ENCODE measurements at places on chromosomes 2 and 18.

- no peak for DNase-seq
Observed at GRCh38 chr2:237977380-237977779, 10.6 kb downstream of the UBE2F start.

GRCh38 chr18:7321831-7322230 is 90.9 kb downstream of the LRRC30 start:
- DNase-seq, result no peak

DNA sequence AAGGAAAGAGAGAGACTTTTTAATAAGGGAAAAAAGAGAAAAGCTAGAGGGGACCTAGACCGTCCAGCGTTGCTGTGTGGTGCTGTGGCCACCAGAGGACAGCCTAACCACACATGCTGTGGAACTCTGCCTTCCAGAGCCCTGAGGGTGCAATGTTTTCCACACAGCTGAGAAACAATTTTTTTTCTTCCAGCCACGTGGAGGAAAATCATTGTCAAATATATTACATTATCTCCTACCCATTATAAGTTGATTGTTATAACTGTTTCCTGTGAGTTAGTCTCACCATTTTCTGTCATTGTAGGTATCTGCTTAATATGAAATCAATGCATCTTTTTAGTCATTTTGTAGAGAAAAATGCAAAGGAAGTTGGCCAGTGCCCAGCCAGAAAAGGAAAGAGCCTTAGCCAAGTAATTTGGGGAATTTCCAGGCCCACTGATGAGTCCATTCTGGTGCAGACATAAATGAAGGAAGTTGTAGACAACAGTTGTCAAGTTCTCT is 5.9 kb upstream of the MRPL19 start:
- peak; percentile 29 for DNase-seq

DNA sequence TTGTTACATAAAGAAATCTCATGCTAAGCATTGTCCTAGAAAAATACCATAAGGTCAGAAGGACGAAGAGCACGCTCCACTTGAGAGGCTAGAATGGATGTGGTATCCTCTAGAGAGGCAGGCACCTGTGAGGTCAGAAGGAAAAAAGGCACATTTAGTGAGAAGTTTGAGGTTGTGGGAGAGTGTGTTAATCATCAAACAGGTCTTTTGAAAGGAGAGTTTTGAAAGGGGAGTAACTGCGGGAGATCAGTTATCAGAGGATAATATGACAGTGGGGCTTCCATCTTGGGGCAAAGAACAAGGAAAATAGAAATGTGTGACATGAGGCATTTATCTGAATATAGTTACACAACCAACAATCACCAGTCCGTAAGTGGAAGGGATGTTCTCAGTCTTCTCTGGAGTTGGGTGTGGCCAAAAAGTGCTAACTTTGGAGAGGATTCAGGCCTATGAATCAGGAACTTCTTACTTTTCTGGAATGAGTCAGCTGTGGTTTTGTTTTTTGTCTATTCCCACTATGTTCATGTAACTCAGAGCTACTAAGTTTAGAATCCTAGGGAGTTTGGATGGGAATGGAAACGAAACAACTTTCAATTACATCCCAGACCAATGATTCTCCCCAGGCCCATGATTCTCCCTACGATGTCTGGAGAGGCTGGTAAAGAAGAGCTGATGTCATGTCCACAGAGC is 451.4 kb upstream of the ST6GAL2 start:
- DNase-seq, result no peak

DNA sequence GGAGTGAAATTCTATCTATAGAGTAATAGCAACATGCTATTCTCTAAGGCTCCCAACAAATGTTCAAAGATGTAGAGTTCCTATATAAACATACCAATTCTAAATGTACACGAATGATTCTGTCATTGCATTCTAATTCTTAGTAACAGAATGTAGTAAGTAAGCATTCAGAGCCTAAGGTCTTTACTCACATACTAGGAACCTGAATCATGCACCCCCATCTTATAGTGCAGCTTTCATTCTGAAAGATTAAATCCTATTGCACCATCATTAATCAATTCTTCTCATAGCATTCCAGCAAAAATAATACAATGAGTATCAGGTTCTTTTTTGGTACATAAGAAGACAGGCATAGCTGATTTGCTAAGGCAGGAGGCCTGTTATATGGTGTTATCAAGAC is 230.0 kb downstream of the NCKAP5 start:
- DNase-seq, result no peak

DNA sequence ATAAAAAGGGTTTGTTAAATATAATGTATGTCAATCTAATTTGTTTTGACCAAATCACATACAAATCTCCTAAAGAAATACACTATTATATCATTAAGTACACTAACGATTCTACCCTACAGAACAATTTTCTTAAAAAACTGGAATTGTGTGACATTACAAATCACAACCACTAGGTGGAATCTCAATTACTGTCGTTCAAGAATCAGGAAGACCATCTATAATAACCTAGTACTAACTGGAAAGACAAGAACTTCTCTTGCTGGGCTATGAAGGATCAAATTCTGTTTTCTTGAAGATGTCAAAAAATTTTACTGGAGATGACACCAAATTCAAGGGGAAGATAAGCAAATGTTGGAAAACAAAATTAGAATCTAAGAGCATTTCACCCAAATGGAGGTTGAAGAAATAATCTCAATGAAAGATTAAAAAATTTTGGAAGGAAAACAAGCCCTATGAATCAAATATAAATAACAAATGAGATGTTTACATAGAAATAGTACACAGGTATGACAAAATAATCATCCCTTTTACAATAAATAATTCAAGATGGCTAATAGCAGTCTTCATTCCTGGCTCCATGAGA is 110.9 kb downstream of the STK39 start:
- no peak for DNase-seq

DNA sequence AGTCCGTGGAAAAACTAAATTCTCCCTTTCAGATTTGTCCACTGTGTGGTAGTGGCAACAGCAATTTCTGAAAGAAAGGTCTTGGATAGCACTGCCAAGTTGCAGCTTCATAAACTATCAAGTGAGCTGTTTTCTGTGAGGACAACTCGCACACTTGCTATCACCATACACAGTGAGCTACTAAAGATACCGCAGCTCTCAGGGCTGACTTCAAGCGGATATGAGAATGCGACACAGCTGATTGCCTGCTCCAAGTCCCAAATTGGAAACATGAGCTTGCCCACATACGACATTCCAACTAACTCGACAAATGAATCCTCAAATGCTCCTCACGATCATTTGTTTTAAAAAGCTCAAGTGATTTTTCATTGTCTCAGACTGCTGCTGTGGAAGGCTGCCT is 46.2 kb downstream of the E2F6 start:
- no peak for DNase-seq

GRCh38 chr2:136361521-136361920 is 243.6 kb upstream of the CXCR4 start:
- no peak for DNase-seq

DNA sequence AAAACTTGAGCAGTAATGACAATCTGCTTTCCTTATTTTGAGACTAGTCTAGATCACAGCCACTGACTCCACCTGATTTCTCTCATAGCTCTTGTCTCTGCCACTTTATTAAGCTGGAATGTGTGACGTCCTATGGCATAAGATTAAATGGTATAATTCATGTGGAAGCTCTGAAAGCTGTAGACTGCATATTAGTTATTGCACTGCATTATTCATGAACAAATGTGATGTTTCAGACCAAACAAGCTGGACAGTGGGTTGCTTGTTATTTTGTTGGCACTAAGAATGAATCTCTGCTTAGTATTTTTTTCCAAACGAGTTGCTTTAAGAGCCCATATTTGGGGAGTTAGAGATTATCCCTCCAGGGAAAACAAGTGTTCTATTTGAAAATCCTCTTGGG is 1218.5 kb downstream of the SUCLG1 start:
- DNase-seq, result no peak

GRCh38 chr2:43209204-43209717 is 17.1 kb downstream of the ZFP36L2 start:
- no peak for DNase-seq

- no peak for DNase-seq
Observed at GRCh38 chr2:150426724-150427123, 60.7 kb downstream of the RND3 start.

- no peak for DNase-seq
Observed at GRCh38 chr2:132547090-132547687, 122.8 kb downstream of the LYPD1 start.

GRCh38 chr2:113831161-113831560 is 58.7 kb upstream of the ACTR3 start:
- no peak for DNase-seq

DNA sequence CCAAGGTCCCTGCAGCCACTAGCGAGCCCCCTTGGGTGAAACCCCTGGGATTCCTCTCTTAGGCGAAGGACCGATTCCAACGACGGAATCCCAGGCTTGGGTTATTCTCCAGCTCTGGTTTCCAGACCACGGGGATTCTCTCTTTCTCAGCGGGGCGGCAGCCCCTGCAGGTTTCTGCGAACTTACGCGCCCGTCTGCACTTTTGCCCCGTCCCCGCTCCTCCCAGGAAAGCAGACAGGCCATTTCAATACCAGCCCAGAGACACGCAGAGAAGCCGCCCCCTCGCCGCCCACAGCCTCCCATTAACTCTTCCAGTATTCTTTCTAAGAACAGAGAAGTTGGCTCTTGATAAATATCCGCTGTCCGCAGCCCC is 1.2 kb downstream of the CBLN2 start:
- no peak for DNase-seq

DNA sequence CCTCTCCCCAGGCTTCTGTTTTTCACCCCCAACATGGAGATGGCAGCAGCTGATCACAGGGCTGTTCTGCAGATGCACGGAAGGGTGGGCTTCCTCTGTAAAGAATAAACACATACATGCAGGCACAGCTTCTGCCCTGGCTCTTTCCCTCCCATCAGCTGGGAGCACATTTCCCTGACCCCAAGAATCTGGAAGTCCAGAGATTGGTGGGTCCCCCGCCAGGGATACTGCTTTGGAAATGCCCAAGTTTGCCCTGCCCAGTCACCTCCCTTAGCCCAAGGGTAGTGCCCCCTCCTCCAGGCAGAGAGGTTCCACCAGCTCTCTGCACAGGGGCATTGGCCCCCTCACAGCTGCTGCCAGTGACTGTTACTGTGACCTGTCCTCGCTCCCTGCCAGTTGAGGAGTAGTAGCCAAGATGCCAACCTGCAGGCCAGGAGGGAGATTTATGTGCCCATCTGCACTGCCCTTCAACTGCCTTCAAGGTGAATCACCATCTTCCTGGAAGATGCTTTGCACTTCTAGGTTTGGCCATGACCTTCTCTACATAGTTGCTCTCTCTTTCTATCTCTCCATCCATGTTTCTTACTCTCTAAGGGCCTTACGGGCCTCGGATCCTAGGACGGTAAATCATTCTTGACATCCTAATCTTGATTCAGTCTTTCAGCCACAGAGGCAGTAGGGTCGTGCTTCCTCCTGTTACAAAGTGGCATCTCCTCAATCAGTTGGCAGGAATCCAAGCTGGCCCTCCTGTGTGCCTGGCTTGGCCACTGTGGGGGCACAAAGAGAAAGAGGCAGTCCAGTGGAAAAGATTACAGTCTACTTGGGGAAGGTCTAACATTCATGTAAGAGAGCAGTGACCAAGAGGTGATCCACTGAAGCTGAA is 121.8 kb downstream of the CTIF start:
- DNase-seq, result no peak

GRCh38 chr2:34408100-34408499 is 809.0 kb upstream of the FAM98A start:
- no peak for DNase-seq

- DNase-seq, result no peak
Observed at GRCh38 chr18:33579349-33580215, 1.6 kb downstream of the ASXL3 start.

GRCh38 chr2:239884875-239885274 is 140.3 kb downstream of the NDUFA10 start:
- no peak for DNase-seq

GRCh38 chr2:203849010-203849409 is 18.6 kb upstream of the CTLA4 start:
- DNase-seq, result no peak

- DNase-seq, result no peak
Observed at GRCh38 chr2:174664084-174664759, 66.6 kb upstream of the WIPF1 start.
